Kidney capillary endothelial cell (primary cell): ENCODE measurements at places on chromosomes 6 and 20.
A peak's percentile ranks its signal among the peaks of the same experiment; 100 is the strongest.

- no peak for DNase-seq
Observed at GRCh38 chr6:137005073-137005472, 39.7 kb downstream of the IL20RA start.

DNA sequence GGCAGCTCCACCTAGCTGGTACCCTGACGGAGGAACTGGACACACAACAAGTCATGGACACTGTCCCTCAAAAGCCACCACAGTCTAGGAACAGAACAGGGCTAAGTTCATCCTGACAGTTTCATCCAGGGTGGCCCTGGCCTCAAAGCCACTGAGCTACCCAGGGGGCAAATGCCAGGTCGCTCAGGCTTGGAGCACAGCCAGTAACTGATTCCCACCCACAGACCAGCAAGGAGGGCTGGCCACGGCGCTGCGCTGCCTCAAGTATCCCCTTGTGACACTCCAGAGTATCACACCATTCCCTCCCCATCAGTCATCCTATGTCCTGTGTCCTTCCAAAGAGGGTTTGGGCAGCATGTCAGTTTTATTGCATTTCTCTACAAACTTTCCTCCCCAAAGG lies 72.2 kb downstream of the GINS1 start:
- DNase-seq, result no peak

DNA sequence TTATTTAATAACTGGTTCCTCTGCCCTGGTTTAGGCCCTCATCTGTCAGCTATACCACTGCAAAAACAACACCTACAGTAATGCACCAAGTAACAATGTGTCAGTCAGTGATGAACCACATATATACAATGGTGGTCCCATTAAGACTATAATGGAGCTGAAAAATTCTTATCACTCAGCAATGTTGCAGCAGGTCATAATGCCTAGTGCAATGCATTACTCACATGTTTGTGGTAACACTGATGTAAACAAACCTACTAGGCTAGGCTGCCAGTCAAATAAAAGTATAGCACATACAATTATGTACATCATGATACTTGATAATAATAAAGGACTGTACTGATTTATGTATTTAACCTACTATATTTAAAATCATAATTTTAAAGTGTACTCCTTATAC lies 31.3 kb downstream of the RARS2 start:
- DNase-seq, result no peak

- DNase-seq, result no peak
Observed at GRCh38 chr6:25872814-25873213, 1.2 kb downstream of the SLC17A3 start.

DNA sequence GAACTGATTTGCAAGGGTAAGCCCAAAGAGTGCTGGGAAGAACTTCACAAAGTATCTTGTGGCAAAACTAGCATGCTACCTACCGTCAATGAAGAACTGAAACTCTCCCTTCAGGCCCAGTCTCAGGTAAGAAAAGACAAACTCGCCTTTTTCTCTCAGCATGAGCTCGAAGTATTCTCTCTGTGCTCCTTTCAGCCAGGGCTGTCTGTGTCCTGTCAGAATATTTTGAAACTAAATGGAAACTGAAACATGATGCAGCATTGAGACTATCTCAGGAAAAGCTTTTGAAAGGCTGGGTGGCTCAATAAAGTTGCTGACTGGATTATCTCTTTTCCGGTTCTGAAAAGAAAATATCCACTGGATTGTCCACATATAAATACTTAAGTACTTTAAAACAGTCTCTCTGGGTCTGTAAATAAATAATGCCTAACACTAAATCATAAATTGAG lies 696 bp downstream of the CALHM5 start:
- DNase-seq, result peak; percentile 36

DNA sequence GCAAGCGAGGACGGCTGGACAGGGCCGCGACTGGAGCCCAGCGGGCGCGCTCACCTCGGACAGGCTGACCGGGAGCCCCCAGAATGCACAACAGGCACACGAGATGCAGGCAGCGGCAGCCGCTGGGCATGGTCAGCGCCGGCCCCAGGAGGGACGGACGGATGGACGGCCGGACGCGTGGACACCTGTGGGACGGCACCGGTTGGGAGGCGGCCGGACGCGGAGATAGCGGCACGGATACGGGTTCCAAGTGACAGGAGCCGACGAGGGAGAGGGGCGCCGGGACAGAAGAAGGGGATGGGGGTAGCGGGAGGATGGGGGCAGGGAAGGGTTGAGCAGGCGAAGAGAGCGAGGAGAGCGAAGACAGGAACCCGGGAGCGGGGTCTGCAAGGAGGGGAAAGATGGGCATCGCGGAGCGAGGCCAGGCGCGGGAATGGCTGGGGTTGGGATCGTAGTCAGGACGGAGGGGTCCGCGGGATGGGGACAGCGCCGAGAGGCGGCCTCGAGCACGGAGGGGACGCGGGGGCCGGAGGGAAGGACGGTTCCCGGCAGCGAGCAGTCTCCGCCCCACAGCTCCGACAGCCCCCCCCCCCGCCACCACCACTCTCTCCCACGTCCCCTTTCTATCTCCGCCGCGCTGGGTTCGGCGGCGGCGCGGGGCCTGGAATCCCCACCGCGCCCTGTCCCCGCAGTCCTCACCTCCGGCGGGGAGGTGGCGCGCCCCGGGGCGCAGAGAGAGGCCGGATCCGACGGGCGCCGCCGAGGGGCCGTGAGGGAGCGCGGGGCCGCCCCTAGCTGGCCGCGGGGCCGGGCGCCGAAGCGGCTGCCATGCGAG lies 435 bp downstream of the DLK2 start:
- DNase-seq, result no peak

GRCh38 chr20:24403406-24403805 lies 66.0 kb upstream of the SYNDIG1 start:
- DNase-seq, result no peak

DNA sequence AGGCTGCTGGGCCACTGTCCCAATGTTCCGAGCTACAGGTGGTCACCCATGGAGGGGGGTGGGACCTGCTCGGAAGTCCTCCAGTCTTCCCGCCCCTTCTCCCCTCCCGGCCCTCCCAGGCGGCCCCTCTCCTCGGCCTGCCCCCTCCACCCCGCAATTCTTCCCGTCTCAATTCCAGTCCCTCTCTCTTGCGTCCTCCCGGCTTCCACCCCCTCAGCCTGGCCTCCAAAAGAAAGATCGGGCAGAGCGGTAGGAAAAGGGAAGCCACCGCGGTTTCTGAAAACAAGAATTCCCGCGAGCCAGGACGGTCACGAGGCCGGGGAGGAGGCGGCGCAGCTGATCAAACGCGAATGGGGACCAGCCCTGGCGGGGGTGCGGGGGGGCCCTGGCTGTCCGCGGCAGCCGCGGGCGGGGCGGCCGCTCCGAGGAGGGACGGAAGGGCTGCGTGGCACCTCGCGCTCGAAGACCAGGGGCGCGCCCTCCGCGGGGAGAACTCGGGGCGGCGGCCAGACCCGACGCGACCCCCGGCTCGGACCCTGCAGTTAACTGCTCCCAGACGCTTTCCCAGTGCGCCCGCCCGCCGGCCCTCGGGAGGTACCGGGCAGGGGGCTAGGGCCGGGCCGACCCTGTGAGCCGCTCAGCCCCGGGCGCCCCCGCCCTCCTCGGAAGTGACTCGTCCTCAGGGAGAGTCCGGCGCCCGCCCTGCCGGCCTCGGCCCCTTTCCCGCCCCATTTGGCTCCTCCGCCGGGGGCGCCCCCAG lies 1.0 kb downstream of the PXDC1 start:
- no peak for DNase-seq

- DNase-seq, result peak; percentile 88
Observed at GRCh38 chr20:50992733-50993457, 30.0 kb downstream of the KCNG1 start.

- DNase-seq, result no peak
Observed at GRCh38 chr20:38878866-38879265, 47.4 kb upstream of the FAM83D start.
